WTC11 (cell line): ENCODE measurements at places on chromosomes 5 and 9. TPM values are rescaled to one million over a fixed set of nuclear protein-coding genes. Genes with fewer than 3 reads are reported as not detected.

Gene SEMA6A
- 336 to 406 TPM (median 357 TPM) in 3 replicates for total RNA-seq

Gene ARSK
- 12.8 to 15.1 TPM (median 15.1 TPM) in 3 replicates for total RNA-seq

Gene PCDHA8
- total RNA-seq, result 0.85 to 1.3 TPM (median 1.3 TPM) in 3 replicates

Gene FAM169A
- 59.1 to 69.1 TPM (median 61.1 TPM) in 3 replicates for total RNA-seq

Gene AJM1
- total RNA-seq, result 1.6 to 1.7 TPM (median 1.6 TPM) in 3 replicates

Gene PCDHAC1
- total RNA-seq, result 8.2 to 8.6 TPM (median 8.4 TPM) in 3 replicates

Gene MAP1B
- 65.4 to 95.0 TPM (median 65.7 TPM) in 3 replicates for total RNA-seq
